NCI-H2171 treated with DMSO at 0.1 percent for 48 hours (cell line): ENCODE measurements at places on chromosomes 13 and 19.

DNA sequence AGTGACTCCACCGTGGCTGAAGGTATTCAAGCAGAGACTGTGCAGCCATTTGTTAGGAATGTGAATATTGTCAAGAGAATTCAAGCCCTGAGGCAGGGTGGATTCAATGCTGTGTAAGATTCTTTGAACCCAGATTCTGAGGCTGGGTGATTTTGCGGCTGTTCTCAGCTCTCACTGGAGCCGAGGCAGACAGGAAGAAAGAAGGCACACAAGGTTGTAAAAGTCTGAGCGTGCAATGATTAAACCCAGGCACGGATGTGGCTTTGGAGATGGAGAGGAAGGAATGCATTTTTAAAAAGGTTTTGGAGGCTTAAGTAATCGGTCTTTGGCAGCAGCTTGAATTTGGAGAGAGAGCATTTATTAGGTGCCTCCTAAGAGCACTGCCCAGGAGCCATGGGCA, 187.9 kb downstream of the KATNAL1 start:
- DNase-seq, result no peak

DNA sequence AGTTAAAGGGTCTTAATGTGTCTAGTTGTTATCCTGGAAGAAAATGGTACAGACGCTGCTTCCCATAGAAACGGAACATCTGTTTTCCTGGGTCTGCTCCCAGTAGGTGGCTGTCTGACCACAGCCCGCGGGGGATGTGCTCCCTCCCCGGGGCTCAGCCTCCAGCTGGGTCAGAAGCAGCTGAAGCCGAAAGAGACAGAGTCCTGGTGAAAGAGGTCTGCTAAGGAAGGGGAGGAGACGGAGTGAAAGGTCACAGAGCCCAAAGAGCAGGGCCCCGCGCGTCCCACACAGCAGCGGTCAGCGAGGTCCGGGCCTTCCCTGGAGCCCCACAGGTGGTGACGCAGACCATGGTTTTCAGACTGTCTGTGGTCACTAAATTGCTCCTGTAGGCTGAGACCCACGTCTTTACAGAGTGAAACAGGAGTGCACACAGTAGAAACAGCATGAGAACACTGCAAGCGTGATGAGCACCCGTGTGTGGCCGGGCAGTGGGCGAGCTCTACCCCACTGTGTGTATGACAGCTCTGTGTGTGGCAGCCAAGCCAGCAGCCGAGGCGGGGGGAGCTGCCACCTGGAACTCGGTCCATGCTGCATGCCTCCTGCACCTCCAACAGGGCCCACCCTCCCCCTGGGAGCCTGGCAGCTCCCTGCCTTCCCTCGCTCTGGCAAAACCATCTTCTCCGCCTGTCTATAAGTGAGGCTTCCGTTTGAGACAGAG, 52.0 kb upstream of the C13orf46 start:
- DNase-seq, result peak; percentile 15

- DNase-seq, result peak; percentile 96
Observed at GRCh38 chr19:13537454-13537853, 31.2 kb upstream of the CACNA1A start.

DNA sequence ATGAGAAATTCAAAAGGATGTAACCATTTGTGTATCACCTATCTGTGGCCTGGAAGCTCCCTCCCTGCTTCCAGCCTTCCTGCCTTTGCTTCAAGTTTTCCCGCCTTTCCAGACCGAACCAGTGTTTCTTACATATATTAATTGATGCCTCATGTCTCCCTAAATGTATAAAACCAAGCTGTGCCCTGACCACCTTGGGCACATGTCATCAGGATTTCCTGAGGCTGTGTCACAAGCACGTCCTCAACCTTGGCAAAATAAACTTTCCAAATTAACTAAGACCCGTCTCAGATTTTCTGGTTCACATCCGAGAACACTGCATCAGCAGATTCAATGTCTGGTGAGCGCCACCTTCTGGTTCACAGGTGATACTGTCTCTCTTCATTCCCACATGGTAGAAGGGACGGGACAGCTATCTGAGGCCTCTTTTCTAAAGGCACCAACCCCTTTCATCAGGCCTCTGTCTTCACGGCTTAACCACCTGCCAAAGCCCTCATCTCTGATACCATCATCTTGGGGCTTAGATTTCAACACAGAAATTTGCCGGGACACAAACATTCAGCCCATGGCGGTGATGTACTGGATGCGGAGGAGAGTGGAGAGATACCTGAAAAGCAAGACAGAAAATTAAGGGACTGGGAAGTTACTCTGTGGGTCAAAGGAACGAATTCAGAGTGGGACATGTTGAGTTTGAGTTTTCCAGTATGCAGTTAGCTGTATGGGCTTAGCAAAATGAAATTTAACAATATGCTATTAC, 58.7 kb upstream of the PABPC3 start:
- peak; percentile 14 for DNase-seq

DNA sequence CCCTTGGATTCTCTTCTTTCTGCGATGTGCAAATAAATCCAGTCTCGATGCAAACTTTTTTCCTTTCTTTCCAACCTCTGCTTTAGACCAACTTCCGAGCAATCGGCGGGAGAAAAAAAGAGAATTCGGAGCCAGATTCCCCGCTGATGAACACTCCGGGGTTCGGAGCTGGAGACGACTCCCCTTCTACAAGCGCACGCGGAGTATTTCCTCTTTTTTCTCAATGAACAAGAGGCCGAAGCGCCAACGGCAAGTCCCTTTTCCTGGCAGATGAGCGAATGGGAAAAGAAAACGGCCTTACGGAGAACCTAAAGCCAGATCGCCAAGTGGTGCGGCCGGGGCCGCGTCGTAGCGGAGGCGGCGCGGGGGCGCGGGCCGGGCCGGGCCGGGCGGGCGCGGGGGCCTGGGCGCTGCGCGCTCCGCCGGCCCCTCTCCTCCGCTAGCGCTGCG, 250 bp downstream of the SPRY2 start:
- peak; percentile 8 for DNase-seq

DNA sequence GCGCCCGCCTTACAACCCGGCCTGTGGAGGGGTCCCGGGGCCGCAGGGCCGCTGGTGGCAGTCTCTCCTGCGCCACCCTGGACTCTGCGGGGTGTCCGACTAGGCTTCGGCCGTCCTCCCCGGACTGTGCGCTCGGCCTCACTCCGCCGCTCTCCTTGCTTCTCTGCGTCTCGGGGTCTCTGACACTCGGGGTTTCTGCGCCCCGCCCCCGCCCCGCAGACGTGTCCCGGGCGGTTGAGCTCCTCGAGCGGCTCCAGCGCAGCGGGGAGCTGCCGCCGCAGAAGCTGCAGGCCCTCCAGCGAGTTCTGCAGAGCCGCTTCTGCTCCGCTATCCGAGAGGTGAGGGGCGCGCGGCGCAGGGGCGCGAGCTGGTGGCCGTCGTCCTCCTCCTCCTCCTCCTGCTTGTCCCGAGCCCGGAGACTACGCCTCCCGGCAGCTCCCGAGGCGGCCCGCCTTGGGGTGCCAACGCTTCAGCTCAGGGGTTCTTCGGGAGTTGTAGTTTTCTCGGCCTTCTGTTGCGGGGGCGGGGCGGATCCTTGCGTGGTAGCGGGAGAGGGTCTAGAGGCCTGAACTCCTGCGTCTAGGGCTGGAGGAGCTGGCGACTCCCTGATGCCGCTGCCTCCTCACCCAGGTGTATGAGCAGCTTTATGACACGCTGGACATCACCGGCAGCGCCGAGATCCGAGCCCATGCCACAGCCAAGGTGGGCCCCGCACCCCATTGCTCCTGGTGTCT, 627 bp downstream of the LIN7B start:
- DNase-seq, result peak; percentile 67

GRCh38 chr19:23318143-23318542, 67.9 kb upstream of the ZNF724 start:
- no peak for DNase-seq

- no peak for DNase-seq
Observed at GRCh38 chr13:45368571-45368970, 27.6 kb upstream of the TPT1 start.

GRCh38 chr13:109126178-109126577, 496.8 kb downstream of the MYO16 start:
- no peak for DNase-seq

GRCh38 chr13:113422807-113423519, 30.3 kb downstream of the ADPRHL1 start:
- DNase-seq, result no peak
